CD4-positive, alpha-beta T cell (primary cell): ENCODE measurements at places on chromosomes 6 and 20. TPM values are rescaled to one million over a fixed set of nuclear protein-coding genes. Genes with fewer than 3 reads are reported as not detected.

GRCh38 chr20:38330638-38331037 lies 15.6 kb upstream of the LBP start:
- no peak for DNase-seq

- no peak for DNase-seq
These were observed 207.0 kb upstream of the SIM1 start for GRCh38 chr6:100671740-100672139.

ARFGAP1 gene
- 120 TPM for total RNA-seq

DNA sequence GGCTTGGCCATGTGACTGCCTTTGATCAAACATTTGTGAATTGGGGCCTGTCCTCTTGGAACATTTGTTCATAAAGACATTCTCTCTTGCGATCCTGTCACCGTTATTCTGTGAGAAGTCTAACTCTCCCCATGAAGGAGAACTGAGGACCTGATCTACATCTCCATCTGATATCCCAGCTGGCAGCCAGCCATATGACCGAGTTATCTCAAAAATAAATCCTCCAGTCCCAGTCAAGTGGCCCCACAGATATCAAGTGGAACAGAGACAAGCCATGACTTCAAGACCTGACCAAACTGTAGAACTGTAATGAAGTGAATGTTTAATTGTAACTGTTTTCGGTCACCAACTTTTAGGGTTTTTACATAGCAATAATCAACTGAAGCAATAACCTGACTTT lies 25.7 kb downstream of the SNX3 start:
- DNase-seq: no peak

GRCh38 chr20:63152322-63153253 lies 63.3 kb downstream of the YTHDF1 start:
- DNase-seq: no peak

LY86 gene
- 2.1 TPM for total RNA-seq

NPBWR2 gene
- 0.47 TPM for total RNA-seq

DNA sequence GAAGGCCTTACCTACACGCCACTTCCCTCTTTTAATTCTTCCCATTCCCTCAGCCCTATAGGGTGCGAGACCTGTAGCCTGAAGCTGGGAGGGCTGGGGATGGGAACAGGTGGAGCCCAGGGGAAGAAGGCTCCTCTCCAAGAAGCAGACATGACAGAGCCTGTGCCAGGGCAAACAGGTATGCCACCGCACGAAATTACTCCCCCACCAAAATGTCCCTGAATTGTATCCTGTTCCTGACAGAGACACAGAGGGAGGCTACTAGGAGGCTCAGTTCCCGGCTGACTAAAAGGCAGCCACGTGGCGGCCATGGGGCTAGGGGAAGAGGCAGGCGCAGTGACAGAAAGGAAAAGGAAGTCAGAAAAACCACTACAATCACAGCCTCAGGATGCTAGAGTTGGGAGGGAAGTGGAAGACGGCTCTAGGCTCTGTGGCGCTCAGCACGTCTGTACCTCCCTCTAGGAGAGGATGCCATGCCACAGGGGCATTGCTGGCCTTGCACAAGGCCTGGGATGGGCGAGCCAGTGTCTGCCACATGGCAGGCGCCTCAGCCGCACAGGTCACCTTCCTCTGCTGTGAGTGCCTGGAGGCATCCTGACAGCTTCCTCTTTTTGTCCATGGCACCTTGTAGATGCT lies 27.7 kb downstream of the TFEB start:
- DNase-seq: peak; percentile 7

LY6G6C gene
- total RNA-seq: not detected

DNA sequence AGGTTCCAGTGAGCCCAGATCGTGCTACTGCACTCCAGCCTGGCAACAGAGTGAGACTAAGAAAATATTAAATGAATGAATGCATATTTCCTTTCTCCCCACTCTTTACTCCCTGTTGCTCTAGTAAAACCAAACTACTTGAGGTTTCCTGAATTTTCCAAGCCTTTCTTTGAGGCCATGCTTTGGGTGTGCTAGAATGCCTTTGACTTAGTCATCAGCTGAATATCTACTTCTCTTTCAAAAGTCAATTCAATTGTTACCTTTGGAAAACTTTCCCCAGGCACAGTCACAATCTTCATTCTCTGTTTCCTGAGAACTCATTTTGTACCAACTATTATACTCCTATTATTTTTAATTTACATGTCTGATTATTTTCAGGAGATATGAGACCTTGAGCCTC lies 27.5 kb upstream of the CEP85L start:
- no peak for DNase-seq

DNA sequence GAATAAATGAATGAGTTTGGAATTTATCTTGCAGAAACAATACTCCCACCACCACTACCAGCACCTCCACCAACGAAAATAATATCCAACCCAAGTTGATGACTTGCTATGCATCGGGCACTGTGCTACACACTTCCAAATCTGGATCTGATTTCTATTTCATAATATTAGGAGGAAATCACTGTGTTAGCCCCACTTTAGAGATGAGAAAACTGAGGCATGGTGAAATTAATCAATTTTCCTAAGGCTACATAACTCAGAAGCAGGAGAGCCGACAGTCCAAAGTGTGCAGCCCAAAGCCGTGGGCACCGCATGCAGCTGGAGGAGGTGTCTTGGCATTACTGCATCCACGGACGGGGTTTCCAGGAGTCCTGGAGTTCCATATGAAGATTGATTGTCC lies 17.6 kb downstream of the TCF15 start:
- DNase-seq: no peak

GRCh38 chr6:135212935-135213334 lies 31.8 kb downstream of the MYB start:
- peak; percentile 30 for DNase-seq

DNA sequence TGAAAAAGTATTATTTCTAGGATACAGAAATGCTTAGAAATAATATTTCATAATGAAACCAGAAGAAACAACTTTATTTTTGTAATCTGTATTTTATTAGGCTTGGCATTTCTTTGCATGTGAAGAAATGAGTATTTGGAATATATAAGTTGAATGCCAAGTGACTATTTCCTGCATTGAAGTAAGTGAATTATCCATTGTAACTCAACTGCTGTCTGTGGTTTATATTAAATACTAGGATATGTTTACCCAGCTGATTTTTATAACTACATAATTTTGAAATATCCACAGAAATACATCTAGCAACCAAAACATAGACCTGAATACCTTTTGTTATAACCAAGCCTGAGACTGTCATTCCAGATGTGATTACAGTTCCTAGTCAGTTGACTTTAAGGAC lies 207.6 kb downstream of the THBS2 start:
- no peak for DNase-seq

KCNS1 gene
- total RNA-seq: not detected

OR2B6 gene
- total RNA-seq: not detected

DNA sequence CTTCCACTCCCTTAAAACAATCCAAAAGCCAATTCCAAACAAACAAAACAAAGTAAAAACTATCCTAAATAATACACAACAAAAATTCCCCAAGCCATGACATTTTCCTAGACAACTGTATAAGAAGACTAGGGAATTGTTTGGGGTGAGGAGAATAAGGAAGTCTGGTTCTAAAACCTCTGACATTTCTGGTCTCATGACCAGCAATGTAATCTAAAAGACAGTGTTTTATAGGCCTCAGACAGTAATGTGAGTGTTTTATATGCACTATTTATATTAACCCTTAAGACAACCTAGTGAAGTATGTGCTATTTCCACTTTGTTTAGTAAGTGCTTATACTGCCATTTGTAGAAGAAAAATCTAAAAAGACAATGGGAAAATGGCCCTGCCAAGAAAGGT lies 13.0 kb upstream of the RCAN2 start:
- no peak for DNase-seq

DNA sequence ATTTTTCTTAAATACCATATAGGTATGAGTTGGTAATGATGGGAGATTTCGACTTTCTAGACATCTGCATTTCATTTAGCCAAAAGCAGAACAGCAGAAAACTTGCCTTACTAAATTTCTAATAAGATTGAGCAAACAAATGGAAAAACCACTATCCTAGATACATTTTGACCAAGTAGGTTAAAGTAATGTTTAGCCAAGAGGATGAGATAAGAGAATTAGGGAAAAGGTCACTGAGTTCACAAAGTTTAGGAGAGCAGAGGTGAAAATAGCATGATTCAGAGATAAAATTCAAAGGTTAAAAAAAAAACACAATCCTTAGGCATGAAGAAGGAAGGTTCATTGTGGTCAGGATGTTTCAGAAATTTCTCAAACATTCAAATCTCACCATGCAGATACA lies 450.3 kb downstream of the CD83 start:
- no peak for DNase-seq

PCIF1 gene
- 100 TPM for total RNA-seq

ACSS1 gene
- 18.9 TPM for total RNA-seq

DNA sequence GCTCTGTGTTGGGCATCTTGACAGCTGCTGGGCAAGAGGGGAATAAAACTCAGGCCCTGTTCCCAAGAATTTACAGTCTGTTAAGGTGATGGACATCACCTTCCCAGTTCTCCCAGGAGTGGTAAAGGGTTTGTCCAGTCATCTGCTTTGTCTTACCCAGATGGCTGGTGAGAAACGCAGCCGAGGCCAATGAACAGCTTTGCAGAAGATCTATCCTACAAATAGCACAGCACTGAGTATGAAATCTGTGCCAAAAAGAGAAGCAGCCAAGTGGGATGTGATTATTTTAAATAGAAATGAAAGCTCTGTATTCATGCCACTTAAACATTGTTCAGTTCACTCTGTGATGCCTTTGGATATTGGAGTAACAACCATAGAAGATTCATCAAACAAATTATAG lies 132.7 kb upstream of the SLC22A16 start:
- DNase-seq: no peak

GRCh38 chr6:37669887-37670437 lies 27.7 kb downstream of the MDGA1 start:
- no peak for DNase-seq

GRCh38 chr6:66556936-66557335 lies 849.9 kb upstream of the EYS start:
- DNase-seq: no peak
